Activated CD4-positive, alpha-beta T cell treated with anti-CD3 and anti-CD28 coated beads for 4 hours (primary cell): ENCODE measurements at places on chromosomes 2 and 18.

DNA sequence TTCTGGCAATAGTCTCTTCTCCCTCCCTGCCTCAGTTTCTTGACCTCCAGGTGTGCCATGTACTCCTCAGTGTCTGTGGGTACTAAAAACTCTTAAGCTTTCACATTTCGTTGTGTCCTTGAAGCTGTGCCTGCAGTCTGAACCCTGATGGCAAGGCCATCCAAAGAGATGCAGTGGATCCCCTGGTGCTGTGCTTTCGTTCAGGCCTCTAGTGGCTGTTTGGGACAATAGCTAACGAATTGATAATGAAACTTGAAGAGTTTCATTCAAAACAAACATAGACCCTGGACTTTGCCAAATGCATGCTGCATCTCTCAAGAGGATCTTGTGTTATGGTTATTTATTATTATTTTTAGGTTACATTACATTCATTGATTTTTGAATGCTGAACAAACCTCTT lies 523.1 kb upstream of the FSIP2 start:
- DNase-seq: no peak

DNA sequence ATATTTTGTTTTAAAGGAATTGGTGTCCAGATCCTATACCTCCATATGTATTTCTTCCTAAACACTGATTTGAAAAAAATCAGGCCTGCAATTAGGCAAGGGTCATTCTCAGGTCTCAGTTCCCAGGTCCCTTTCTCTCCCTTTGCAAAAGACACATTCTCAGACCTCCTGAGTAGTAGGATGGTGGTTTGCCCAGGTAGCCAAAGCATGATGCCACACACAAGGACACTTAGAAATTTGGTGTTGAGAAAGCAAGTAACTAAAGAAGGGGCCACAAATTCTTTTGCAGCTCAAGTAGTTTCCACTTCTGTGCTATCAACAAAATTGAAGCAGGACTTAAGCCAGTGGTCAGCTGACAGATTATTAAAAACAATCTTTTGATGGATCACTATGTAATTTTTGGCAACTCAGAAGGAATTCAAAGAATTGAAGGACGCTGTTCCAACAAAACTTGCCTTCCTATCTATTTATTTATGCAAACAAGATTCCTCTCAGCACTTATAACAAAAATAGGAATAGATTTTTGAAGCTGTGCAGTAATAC lies 6.6 kb upstream of the MYO5B start:
- no peak for DNase-seq

DNA sequence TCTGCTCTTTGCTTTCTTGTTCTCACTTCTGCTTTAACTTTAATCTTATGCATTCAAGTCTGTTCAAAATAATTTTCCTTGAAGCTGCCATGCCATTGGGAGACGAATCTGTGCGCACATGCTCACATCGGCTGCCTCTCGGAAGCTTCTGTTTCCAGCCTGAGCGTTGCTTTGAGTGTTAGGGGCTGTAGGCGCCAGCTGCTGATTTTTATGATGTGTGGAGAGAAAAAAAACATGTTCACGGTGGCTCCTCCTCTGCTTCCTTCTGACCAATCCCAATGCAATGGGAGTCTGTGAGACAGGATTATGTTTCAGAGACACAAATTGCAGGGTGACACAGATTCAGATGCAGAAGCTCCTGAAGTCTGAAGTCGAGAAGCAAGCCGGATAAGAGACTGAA lies at the start of gene MC4R:
MC4R (minus strand) TSS at position 180 of the 400 bp plus-strand sequence. CDS start 426 bp downstream, outside the sequence.
- DNase-seq: no peak

DNA sequence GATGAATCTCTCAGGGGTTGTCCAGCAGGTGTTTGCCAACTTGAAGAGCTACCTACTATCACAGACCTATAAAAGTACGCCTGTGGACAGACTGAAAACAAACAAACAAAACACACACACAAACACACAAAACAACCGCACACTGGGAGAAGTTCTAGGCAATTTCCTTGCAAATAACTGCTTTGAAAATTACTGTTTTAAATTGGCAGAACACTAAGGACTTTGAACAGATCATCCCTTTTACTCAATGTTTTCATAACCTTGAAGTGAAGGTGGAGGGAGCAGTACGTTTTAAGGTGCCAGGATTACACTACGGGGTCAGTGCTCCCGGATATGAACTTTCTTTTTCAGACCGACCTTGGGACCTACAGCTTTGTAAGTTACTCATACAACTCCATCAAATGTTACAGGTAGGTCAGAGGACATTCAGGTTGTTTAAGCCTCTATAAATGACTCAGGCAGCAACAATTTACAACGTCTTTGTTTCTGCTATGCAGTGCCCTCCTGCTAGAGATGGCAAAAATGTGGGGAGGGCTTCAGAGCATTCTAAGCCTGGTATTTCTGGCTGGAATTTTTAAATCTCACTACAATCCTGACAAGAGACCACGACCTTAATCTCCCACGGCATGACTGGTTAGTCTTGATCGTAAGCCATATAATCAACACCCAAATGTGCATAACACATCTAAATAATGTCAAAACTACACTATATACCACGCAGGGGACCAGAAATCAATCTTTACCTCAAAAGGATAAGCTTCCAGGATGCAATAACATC lies 1.4 kb upstream of the SLC20A1 start:
- no peak for DNase-seq

DNA sequence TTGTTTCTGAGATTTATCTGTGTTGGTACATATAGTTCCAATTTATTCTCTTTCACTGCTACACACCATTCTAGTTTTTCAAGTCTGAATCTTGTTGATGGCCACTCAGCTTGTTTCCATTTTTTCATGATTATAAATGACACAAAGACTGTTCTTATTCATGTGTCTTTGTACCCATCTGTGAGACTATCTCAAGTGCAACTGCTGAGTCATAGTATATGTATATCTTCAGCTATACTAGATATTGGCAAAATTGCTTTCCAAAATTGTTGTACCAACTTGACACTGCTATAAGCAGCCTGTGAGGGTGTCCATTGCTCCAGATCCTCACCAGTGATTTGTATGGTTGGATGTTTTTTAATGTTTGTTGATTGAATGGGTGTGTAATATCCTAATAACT lies 37.2 kb upstream of the RTN4 start:
- no peak for DNase-seq

GRCh38 chr2:50952596-50952995 lies 79.3 kb downstream of the NRXN1 start:
- DNase-seq: no peak

DNA sequence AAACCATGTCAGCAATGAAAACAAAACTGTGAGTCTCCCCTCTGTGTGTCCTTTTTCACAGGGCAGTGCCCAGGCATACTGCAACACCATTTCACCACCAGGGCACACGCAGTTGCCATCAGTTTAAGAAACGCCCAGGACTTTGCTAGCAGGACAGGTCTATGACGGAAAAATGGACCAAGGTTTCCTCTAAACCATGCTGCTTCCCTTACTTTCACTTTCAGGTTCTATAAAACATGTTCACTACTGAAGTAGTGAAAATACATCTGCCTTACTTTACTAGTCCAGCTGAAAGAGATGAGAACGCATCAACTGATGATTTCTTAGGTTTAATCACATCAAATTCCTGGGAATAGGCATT lies 110.5 kb downstream of the TCF4 start:
- DNase-seq: peak; percentile 2

DNA sequence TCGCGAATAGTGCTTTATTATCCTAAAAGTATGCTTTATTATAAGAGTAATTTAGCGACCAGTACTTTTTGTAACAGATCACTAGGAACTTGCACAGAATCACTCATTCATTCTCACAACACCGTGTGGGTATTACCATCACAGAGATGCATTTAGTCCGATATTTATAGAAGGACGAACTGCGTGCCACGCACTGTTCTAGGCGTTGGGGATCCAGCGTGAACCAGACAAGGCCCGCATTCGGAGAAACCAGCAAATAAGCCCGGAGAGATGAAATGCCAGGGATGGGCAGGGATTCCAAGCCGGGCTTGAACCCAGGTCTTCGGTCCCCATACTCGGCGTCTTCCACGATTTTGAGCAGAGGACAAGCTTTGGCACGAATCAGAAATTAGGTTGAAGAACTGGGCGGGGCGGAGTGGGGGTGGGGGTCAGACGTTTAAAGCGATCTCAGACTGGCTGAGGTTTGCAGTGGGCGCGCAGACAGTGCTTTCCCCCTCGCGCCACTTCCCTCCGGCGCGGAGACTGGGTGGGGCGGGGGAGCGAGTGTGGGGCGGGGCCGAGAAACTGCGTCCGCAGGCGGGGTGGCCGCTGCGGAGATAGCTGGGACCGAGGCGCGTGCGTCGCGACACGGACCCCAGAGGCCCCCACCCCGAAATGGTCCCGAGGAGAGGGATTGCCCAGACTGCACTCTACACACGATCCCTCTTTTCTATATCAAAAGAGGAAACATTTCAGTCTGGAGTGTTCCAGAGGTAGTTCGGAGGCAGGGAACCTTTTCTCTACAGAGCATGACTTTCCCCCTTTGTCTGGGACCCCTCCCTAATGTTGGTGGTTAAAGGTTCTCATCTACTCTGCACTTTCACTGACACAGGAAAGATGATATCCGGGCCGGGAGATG lies 1.1 kb upstream of the CXCR4 start:
- DNase-seq: peak; percentile 78

DNA sequence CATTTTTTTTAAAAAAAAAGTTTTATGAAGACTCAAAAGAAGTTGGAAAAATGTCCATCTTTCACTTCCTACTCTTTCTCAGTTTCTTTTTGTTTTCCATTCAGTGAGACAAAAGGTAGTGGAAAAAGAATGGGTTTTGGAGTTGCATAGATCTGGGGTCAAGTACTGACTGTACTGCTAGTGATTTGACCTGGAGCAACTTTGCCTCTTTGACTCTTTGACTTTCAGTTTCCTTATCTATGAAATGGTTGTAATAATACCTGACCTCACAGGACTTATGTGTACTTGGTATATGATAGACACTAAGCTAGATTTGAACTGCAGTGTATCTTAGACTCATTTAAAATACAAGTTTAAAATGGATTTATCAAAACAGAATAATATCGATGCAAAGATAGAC lies 3.5 kb upstream of the KCNE4 start:
- DNase-seq: no peak

DNA sequence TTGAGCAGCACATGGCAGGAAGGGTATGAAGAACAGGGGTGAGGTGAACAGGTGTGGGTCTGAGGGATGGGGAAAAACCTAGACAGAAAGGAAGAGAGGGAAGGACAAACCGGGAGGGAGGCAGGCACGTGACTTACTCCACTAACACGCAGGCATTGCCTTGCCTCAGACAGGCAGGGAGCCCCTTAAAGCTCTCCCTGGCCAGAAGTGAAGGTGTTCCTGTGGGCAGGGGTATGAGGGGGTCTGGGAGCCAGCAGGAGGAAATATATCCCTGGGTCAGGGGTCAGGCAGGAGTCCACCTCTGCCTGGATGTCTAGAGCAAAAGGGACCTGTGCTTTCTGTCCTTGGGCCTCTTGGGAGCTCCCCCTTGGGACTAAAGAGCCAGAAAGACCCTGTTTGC lies 135.3 kb upstream of the EPAS1 start:
- DNase-seq: no peak

DNA sequence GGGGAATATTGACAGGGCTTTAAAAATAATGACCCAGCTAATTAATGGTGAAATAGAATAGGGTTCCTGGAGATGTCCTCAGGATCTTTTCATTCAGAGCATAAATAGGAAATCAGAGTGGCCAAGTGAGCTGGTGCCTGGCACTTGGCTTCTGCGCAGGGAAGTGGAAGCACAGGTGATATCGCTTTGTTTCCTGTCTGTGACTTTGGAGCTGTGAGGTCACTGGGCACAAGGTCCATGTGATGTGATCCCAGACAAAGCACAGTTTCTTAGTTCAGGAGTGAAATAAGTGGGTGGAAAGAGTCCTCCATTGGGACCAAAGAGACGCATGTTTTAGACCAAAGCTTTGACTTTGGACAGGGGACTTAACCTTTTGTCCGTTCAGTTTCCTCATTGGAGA lies 338.3 kb downstream of the CYRIA start:
- no peak for DNase-seq

DNA sequence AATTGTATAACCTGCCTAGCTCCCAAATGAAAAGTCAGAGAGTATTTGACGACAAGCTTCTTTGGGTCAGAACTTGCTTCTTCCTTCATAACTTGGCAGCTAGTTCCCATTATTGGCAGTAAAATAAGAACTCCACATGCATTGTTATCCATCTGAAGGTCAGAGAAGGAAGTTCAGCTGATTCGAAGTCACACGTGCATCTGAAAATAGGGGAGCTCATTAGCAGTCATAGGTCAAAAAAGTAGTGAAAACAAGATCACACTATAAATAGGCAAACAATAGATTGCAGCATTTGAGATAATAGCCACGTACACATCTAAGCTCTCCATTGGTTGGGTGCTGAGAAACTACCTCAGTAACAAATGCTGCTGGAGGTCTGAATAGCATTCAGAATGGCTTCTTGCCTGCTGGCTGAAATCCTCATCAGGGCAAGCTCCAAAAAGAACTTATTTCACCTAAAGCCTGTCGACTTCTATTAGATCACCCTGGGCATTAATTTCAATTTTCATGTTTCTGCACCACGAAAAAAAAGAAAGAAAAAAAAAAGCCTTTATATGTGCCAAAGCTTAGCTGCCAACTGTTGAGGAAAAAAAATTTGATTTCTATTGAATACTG lies 1492.9 kb upstream of the CELF4 start:
- no peak for DNase-seq

GRCh38 chr2:35391736-35392442 lies 963.7 kb upstream of the CRIM1 start:
- DNase-seq: no peak

- DNase-seq: no peak
Measured at GRCh38 chr2:39686456-39686855, 20.7 kb downstream of the TMEM178A start.

GRCh38 chr2:100900156-100900795 lies 80.3 kb downstream of the NPAS2 start:
- no peak for DNase-seq

GRCh38 chr18:6653880-6654279 lies 75.6 kb upstream of the ARHGAP28 start:
- no peak for DNase-seq

GRCh38 chr2:204900910-204901309 lies 355.6 kb downstream of the PARD3B start:
- no peak for DNase-seq

GRCh38 chr2:98564541-98565132 lies 43.7 kb downstream of the COA5 start:
- no peak for DNase-seq

GRCh38 chr2:113219889-113220641 lies 46.3 kb downstream of the PSD4 start:
- no peak for DNase-seq

DNA sequence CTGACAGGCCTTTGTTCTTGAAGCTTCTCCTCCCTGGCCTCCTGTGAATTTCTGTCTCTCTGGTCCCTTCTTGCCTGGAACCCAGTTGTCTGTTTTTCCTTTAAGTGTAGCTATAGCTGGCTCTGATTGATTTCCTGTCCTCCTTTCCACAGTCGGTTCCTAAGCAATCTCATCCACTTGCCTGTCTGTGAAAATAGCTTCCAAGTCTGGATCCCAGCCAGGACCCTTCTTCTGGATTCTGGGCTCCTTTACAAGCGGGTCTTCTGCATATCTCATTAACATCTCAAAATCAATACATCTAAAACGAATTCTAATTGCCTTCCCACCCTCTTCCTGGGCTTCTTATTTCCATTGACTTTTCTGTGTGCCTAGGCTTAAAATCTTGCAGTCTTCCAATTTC lies 124.9 kb downstream of the DAW1 start:
- DNase-seq: no peak
